ENCODE measurements at places on chromosomes 2 and 18. TPM values are rescaled to one million over a fixed set of nuclear protein-coding genes. Genes with fewer than 3 reads are reported as not detected.
A peak's percentile ranks its signal among the peaks of the same experiment; 100 is the strongest.

- no peak for DNase-seq
Measured at GRCh38 chr2:73640946-73641766, 1.1 kb downstream of the NAT8 start.

SLC8A1 gene
- total RNA-seq = 57.0 TPM

DNA sequence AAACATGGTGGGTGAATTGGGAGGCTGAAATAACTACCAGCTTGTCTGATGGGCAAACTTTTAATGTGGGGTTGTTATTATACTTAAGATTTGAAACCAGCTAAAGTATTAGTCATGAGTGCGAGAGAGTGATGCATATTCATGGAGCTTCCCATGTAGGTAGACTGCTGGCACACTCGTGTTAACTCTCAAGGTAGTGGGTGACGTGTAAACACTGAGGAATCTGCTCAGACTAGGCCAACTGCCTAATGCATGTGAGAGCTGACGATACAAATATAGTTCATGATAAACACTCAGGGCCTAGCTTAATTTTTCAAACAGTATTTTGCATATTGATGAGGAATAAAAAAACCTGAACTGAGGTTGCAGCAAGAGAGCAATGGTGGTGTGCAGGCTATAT, 1165.7 kb upstream of the PIK3C3 start:
- no peak for DNase-seq

GRCh38 chr2:60544062-60544461, 9.4 kb downstream of the BCL11A start:
- DNase-seq = no peak

- no peak for DNase-seq
Measured at GRCh38 chr2:36965751-36966369, 476 bp downstream of the STRN start.

- no peak for DNase-seq
Measured at GRCh38 chr2:222459983-222460382, 35.6 kb downstream of the SGPP2 start.

HDAC4 gene
- total RNA-seq = 3.3 TPM

UPP2 gene
- total RNA-seq = not detected

SERPINB13 gene
- total RNA-seq = not detected

DNA sequence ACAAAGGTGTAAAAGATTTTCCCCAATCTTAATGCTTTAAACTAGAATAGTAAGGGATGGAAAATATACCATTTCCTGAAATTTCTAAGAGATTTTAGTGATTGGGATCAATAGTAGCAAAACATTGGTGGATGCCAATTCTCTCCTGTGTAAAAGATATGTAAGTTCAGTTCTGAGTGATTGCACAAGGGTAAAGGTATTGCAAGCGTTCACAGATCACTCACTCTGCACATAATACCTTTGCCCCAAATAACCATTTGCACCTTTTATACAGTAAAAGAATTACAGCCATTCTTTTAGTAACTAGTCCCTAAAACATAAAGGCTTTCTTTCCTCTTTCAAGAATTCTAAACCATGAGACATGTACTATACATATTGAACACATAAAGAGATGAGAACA, 13.0 kb upstream of the ZCCHC2 start:
- DNase-seq = no peak

DNA sequence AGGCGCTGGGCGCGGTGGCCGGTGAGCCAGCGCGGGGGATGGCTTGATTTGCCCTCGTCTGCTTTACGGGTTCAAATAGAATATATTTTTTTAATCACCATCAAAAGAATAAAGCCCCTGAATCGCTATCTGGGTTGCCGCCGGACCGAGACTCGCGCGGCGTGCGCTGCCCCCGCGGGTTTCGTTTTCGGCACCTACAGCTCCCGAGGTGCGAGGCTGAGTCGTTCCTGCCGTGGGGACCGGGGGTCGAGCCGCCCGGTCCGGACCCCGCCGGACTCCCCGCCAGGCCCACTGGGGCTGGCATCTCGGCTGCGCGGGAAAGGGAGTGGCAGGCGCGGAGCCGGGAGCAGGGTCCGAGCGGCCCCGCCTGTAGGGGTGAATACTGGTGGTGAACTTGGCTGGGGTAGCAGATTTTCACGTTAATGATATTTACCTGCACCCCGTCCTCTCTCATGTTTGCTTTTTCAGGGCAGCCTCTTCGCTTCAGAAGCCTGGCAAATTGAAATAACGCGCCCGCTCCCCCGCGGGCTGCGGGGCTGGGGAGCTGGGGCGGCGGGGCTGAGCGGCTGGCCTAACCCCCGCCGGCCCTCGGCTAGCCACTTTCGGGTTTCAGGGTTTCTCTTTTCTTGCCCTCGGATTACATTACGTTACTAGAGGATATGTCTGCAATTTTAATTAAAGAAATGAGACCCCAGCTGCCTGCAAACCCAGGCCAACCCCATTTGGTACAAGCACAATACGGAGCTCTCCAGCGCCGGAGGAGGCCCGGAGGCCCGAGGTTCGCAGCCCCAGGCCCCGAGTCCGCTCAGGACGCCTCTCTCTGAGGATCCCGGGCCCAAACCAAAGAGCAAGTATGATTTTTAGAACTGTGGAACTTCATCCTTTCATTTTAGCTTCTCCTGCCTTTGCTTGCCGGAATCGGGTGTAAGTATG, 1.7 kb upstream of the CELF4 start:
- DNase-seq = no peak

DNA sequence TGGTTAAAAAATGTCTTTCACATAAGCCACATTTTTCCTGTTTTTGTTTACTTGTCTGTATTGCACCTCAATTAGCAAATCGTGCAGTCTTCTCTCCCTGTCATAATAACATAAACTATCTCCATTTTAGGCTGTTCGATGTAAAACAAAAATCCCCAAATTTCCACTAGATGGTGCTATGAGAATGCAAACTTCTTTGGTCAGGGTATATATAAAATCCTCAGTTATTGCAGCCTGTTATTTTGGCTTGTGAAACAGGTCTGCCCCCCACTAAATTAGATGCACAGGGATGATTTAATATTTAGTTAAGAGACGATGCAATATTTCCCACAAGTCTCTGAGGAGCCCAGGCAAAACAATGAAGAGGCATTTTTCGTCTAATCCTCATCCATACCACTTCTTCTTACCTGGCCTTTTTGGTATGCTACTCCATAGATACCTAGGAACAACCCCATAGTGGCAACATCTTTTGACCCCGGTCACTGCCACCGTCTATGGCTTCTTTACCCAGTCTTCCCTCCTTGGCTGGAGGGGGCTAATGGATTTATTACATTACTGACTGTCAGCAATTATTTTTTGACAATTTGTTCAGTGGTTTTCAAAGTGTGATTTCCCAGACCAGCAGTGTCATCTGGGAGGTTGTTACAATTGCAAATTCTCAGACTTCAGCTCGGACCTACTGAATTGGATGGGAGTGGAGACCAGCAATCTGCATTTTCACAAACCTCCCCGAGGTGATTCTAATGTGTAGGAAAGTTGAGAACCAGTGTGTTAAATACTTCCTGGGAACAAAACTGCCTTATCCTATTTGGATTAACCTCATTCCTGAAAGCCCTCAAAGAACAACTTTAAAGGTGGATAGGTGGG, 117.4 kb upstream of the CWC22 start:
- peak; percentile 67 for DNase-seq

FEV gene
- not detected for total RNA-seq

FKBP1B gene
- 10.2 TPM for total RNA-seq

DNA sequence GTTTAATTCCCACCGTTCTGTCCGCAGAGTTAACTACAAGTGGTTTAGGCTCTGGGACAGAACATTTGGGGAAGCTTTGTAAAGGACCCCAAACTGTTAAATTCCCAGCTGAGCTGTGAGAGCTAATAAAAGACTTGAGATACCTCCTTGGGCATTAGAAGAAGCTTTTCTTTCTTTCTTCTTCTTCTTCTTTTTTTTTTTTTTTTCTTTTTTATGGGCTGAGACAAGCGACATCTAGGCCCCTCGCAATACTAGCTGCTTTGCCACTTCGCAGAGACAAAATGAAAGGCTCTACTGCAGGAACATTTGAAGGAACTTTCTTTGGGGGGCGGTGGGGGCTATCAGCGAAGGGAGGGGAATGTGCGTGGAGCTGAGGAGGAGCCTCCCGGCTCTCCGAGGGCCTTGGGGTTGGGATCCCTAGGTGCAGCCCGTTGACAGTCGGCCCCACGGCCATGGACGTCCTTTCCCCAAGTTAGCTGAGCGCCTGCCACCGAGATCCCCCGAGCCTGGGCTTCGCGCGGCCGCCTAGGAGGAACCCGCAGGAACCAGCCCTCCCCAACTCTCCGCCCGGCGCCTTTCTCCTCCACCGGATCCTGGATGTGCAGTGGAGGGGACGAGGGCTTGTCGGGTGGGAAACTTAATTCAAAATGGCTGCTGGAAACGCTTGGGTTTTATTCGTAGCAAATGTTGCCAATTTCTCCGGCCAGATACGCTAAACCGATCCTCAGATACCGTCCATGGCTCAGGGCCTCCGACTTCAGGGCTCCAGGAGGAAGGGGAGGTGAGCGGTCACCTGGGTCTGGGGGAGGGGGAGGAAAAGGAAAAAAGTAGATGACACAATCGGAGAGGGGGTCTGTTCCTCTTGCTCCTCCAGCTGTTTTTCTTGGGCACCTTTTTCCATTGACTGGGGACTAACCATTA, 4.2 kb downstream of the MEIS1 start:
- no peak for DNase-seq

GRCh38 chr2:179814050-179814449, 47.4 kb downstream of the ZNF385B start:
- no peak for DNase-seq

- no peak for DNase-seq
Measured at GRCh38 chr2:27441958-27442919, at the start of gene KRTCAP3. KRTCAP3 (plus strand) TSS chr2:27442381; CDS start chr2:27442413, 32 bp downstream.

DNA sequence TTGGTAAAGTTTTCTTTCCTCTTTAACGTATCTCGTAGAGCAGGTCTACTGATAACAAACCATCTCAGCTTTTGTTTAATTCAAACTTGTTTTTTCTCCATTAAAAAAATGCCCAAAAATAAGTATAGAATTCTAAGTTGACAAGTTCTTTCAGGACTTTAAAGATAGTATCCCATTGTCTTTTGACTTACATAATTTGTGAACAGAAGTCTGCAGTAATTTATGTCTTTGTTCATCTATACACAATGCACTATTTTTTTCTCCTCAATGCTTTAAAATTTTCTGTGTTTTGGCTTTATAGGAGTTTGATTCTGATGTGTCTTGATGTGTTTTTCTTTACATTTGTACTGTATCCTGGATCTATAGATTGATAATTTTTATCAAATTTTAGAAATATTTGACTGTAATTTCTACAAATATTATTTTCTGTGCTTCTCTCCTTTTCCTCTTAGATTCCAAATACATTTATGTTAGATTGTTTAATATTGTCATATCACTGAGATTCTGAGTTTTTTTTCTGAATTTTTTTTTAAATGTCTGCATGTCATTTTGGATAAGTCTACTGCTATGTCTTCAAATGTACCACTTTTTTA, 143.3 kb downstream of the FTCDNL1 start:
- no peak for DNase-seq

Measured in IMR-90 (cell line).